Stimulated activated CD4-positive, alpha-beta T cell treated with anti-CD3 and anti-CD28 coated beads, Interleukin-1b, Interleukin-23, amount 100 ng/mL, for 48 hours (primary cell): ENCODE measurements at places on chromosomes 7 and 10.

DNA sequence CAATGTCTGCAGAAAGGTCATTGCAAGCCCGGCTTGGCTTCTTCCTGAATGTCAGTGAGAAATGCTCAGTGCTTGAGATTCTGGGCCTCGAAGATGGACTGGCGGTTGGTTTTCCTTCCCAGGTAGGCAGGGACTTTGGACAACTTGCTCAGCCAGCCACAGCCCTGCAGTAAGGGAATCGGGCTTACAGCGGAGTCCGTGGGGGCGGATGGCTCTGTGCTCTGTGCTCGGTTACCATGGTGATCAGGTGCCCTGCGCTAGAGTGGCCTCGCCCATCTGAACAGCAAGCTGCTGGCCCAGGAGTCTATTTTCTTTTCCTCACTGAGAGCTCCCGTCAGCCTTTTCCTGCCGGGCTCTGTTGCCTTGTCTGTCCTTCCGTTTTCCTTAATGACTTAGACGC, 77.8 kb upstream of the SH2B2 start:
- DNase-seq: no peak

- DNase-seq: no peak
These were observed 51.7 kb upstream of the CYTH3 start for GRCh38 chr7:6323967-6324701.

DNA sequence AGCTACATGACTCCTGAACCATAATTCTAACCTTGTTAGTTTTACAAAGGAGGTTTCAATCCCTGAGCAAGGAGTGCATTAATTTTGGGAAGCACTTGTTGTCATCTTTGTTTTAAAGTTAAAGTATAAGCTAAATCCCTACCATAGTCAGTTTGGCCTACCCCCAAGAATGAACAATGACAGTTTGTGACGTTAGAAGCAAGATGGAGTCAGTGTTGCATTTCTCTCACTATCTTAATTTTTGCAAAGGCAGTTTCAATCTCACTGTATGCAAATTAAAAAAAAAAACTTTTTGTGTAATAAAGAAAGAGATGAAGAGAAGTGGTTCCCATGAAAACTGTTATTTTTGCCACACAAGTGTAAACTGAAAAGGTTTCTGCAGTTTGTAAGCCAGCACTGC, 50.7 kb upstream of the PIK3AP1 start:
- DNase-seq: no peak

- DNase-seq: no peak
These were observed 113.3 kb downstream of the CYTH3 start for GRCh38 chr7:6159097-6159483.

GRCh38 chr7:83466187-83466923, 182.6 kb downstream of the SEMA3E start:
- DNase-seq: no peak
